RCC 7860 (cell line): ENCODE measurements at places on chromosomes 4 and X.
A peak's percentile ranks its signal among the peaks of the same experiment; 100 is the strongest.

- DNase-seq: no peak
Observed at GRCh38 chrX:2767631-2768455, 16.0 kb downstream of the XG start.

GRCh38 chrX:120428309-120428708 lies 40.8 kb downstream of the LAMP2 start:
- DNase-seq: no peak

GRCh38 chr4:12770351-12770750 lies 713.8 kb downstream of the RAB28 start:
- no peak for DNase-seq

- DNase-seq: no peak
Observed at GRCh38 chr4:186819342-186820086, 95.9 kb upstream of the FAT1 start.

GRCh38 chr4:8255698-8256441 lies 13.7 kb upstream of the HTRA3 start:
- peak; percentile 10 for DNase-seq

DNA sequence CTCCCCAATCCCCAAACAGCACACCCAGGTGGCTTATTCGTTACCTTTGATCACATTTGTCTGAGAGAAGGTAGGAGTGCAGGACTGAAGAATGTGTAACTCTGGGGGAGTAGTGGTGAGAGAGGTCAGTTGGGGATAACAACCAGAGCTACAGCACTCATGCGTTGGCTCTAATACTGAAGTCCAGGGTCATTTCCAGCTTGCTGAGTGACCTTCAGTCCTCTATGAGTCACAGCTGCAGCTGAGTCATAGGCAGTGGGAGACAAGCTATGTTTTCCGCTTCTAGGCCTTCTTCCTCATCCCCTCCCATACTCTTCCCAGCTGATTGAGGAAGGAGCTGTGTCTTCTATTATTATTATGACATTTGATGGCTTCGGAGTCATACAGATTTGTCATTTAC lies 31.6 kb upstream of the CT47C1 start:
- DNase-seq: peak; percentile 68

GRCh38 chr4:64584981-64585557 lies 175.8 kb upstream of the TECRL start:
- DNase-seq: peak; percentile 10

DNA sequence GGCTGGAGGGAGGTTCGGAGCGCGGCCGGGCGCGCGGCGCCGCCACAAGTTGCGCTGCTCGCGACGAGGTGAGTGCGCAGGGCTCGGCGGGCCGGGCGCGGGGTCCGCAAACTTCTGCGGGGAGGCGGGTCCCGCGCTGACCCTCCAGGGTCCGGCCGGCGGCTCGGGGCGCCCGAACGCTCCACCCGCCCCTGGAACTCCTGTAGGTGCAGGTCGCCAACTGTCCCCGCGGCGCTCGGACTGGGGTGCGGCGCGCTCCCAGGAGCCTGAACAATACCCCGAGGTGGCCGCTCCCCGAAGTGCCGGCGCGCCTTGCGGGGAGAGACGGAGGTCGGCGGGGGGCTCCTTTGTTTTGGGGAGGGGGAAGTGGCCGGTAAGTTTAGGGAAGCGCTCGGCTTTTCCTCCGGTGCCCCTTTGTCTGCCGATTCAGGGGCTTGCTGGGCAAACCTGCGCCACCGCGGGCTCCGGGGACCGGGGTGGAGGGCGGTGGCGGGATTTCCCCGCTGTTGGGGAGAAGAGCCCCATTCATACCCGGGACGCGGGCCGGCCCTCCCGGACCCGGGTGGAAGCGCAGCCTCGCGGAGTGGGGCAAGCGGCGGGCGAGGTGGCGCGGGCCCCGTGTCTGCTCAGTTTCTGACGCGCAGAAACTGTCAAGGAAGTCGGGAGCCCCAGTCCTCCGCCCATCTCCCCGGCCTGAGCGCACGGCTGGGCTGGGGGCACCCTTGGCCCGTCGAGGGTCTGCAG lies 694 bp downstream of the TBL1X start:
- no peak for DNase-seq

DNA sequence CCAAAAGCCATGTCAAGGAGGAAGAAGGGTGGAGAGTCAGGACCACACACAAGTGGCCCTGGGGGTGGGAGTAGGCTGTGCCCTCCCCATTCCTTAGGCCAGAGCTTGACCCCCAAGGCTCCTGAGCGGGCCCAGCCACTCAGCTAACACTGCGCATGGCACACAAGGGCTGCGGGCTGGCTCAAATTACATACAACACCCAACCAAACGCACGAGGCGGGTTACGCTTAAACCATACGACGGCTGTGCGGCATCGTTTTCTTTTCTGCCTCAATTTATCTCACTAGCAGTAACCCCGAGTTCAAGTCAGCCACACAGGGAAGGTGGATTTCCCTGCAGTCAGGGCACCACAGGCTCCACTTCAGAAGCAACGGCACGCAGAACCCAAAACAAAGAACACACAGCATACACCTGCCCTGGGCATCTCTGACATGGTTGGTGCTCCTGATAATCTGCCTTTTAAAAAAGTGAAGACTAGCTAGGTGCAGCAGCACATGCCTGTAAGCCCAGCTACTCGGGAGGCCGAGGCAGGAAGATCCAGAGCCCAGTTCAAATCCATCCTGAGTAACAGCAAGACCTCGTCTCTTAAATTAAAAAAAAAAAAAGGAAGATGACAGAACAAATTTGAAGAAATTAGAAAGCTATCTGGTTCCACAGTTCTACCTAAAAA lies 2.9 kb downstream of the GAK start:
- no peak for DNase-seq

- DNase-seq: peak; percentile 14
Observed at GRCh38 chrX:46587158-46587557, 13.6 kb downstream of the CHST7 start.

- no peak for DNase-seq
Observed at GRCh38 chr4:100060765-100061416, 110.8 kb upstream of the H2AZ1 start.

DNA sequence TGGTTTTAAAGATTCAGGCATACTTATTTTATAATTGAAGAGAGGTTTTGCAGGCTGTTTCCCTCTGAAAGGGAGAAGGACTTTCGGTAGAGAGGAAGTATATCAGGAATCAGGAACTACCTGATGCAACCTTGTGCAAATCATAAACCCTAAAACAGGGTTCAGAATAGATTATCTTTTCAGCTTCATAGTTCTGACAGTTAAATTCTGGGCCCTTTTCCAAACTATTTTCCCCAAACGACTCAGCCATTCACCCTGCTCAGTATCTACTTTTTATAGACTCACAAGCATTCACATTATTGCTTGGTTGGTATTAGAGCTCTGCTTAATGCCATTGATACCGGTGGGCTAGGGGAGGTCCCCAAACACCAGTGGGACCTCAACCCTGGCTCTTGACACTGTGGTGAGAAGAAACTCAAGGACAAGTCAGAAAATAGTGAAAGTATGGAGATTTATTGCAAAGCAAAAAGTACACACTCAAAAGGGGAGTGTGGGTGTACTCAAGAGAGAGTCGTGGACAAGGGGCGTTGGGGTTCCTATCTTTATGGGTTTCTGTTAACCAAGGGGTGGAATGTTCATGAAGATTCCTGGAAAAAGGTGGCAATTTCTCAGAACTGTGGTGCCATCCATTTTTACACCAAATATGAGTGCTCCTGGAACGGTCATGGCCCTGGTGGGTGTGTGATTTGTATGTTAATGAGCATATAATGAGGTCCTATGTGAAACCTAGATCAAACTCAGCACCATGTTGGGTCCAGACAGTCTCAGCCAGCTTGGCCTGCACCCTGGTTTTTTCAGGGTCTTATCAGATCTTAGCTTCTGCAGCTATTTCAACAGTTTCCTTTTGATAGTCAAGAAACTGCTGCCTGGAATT lies 238.3 kb downstream of the DCLK2 start:
- DNase-seq: no peak

DNA sequence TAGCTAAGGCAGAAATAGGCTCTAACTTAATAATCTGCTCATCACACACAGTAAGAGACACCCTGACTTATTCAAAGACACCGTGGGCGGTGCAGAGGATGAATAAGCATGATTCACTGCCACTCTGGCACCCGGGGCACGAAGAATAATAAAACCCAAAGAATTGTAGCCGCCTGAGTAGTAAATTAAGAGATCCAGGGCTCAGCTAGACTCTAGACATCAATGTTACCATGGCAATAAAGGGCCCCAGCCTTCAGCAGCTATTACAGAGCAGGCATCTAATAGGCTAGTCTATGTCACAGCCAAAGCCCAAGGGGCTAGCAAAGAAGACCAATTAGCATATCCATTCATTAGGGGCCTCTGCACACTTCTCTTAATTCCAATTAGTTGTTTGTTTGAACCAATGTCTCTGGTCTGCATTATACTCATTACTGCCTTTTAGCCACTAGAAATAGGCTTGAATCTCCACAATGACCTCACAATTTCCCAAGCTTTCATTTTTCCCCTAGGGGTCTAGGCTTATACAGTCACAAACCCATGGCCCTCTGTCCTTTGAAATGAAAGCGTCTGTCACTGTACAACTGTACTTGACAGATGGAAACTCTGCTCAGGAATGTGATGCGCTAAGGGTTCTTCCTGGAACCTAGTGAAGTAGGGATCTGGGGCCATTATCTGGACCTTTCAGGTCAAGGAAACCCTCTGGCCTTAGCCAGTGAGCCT lies 3.0 kb upstream of the ATP1B4 start:
- DNase-seq: peak; percentile 41

- DNase-seq: no peak
Observed at GRCh38 chr4:6888506-6889071, 21.0 kb upstream of the TBC1D14 start.
